ENCODE measurements at places on chromosomes 2 and 18. TPM values are rescaled to one million over a fixed set of nuclear protein-coding genes. Genes with fewer than 3 reads are reported as not detected.

Gene ZNF521
- polyA plus RNA-seq = not detected

Gene GPR17
- not detected for polyA plus RNA-seq

Gene TMEM198
- polyA plus RNA-seq = 0.92 TPM

Gene PDE1A
- not detected for polyA plus RNA-seq

Gene CHRND
- polyA plus RNA-seq = not detected

Gene ANKZF1
- polyA plus RNA-seq = 35.8 TPM

Gene MFSD2B
- polyA plus RNA-seq = 0.51 TPM

Gene DAPL1
- polyA plus RNA-seq = not detected

Gene MRO
- polyA plus RNA-seq = not detected

Gene GAL3ST2
- polyA plus RNA-seq = not detected

Gene SLC66A3
- polyA plus RNA-seq = 12.7 TPM

Gene PSMA8
- polyA plus RNA-seq = not detected

Gene CFAP65
- not detected for polyA plus RNA-seq

Gene LAMA1
- polyA plus RNA-seq = not detected

Gene FKBP1B
- polyA plus RNA-seq = 0.23 TPM

Gene KLF7
- polyA plus RNA-seq = 7.7 TPM

Gene ALPG
- polyA plus RNA-seq = not detected

Gene TMEM182
- polyA plus RNA-seq = 5.0 TPM

Gene NETO1
- polyA plus RNA-seq = not detected

Gene ANKRD62
- polyA plus RNA-seq = not detected

Gene CGREF1
- polyA plus RNA-seq = 0.21 TPM

Gene WNT10A
- polyA plus RNA-seq = 7.2 TPM

Gene MAP3K19
- not detected for polyA plus RNA-seq

Gene TEX44
- not detected for polyA plus RNA-seq

Gene PJVK
- 2.3 TPM for polyA plus RNA-seq

Gene OR6B2
- not detected for polyA plus RNA-seq

Gene SKOR2
- not detected for polyA plus RNA-seq

Gene DSG1
- 3.5 TPM for polyA plus RNA-seq

Gene SERPINB8
- polyA plus RNA-seq = 17.2 TPM

Gene VAPA
- 235 TPM for polyA plus RNA-seq

Gene KCNIP3
- polyA plus RNA-seq = not detected
